ENCODE measurements at places on chromosomes 5 and 9. TPM values are rescaled to one million over a fixed set of nuclear protein-coding genes. Genes with fewer than 3 reads are reported as not detected.

The CARD9 gene
- total RNA-seq: 0.53 TPM

The AGXT2 gene
- not detected for total RNA-seq

The DMRT3 gene
- total RNA-seq: not detected

The ARSB gene
- total RNA-seq: 9.1 TPM

The FST gene
- 7.1 TPM for total RNA-seq

The ATP10B gene
- total RNA-seq: not detected

The CYLC2 gene
- not detected for total RNA-seq

The NPR3 gene
- 20.8 TPM for total RNA-seq

The OBP2A gene
- total RNA-seq: not detected

The PCDHB12 gene
- 0.04 TPM for total RNA-seq

The LRRTM2 gene
- not detected for total RNA-seq

The PCDHGB7 gene
- 0.05 TPM for total RNA-seq

The ADGRD2 gene
- not detected for total RNA-seq

The BARHL1 gene
- total RNA-seq: not detected

The SPATA31C1 gene
- not detected for total RNA-seq

The PCDHGA3 gene
- total RNA-seq: not detected

The MROH2B gene
- not detected for total RNA-seq

The CDC20B gene
- 0.07 TPM for total RNA-seq

The NR3C1 gene
- 40.8 TPM for total RNA-seq

The PRUNE2 gene
- total RNA-seq: not detected

The PTTG1 gene
- 217 TPM for total RNA-seq

The WDR38 gene
- total RNA-seq: not detected

The IL13 gene
- total RNA-seq: not detected

The PPP3R2 gene
- not detected for total RNA-seq

The FGF10 gene
- not detected for total RNA-seq

The PCDHGA9 gene
- total RNA-seq: 0.07 TPM

The PCDHA3 gene
- 0.88 TPM for total RNA-seq

The TAF11L6 gene
- not detected for total RNA-seq

The SLC25A48 gene
- total RNA-seq: 0.20 TPM

The ADAMTS6 gene
- 0.10 TPM for total RNA-seq

The C9orf153 gene
- total RNA-seq: 0.46 TPM

The CORO2A gene
- 0.59 TPM for total RNA-seq

The PTCD2 gene
- total RNA-seq: 10.2 TPM

The MINAR2 gene
- total RNA-seq: not detected

The STOM gene
- total RNA-seq: 153 TPM

The ZFP2 gene
- total RNA-seq: not detected

The OLFM1 gene
- 10.3 TPM for total RNA-seq

The FUT7 gene
- total RNA-seq: 0.08 TPM

The NRG2 gene
- 2.0 TPM for total RNA-seq

The TLX3 gene
- total RNA-seq: not detected

The ZNF883 gene
- total RNA-seq: 0.91 TPM

The SLC36A3 gene
- not detected for total RNA-seq

The PRKACG gene
- total RNA-seq: not detected

The TCF7 gene
- 15.3 TPM for total RNA-seq

The F2RL2 gene
- 3.8 TPM for total RNA-seq

The SKP1 gene
- 654 TPM for total RNA-seq

The CAMK4 gene
- total RNA-seq: 0.11 TPM

The RBM27 gene
- total RNA-seq: 14.5 TPM

The CXXC5 gene
- 22.9 TPM for total RNA-seq

The RORB gene
- not detected for total RNA-seq

The PCDHA11 gene
- 0.22 TPM for total RNA-seq

The LCNL1 gene
- total RNA-seq: 0.06 TPM

The CA9 gene
- total RNA-seq: 4.2 TPM

The SOHLH1 gene
- not detected for total RNA-seq

The NSG2 gene
- 0.08 TPM for total RNA-seq

The DPM2 gene
- total RNA-seq: 44.1 TPM

The ZFP62 gene
- 9.7 TPM for total RNA-seq
